Cortex of kidney (tissue), 1 donor: ENCODE measurements at places on chromosomes 2 and 18.

DNA sequence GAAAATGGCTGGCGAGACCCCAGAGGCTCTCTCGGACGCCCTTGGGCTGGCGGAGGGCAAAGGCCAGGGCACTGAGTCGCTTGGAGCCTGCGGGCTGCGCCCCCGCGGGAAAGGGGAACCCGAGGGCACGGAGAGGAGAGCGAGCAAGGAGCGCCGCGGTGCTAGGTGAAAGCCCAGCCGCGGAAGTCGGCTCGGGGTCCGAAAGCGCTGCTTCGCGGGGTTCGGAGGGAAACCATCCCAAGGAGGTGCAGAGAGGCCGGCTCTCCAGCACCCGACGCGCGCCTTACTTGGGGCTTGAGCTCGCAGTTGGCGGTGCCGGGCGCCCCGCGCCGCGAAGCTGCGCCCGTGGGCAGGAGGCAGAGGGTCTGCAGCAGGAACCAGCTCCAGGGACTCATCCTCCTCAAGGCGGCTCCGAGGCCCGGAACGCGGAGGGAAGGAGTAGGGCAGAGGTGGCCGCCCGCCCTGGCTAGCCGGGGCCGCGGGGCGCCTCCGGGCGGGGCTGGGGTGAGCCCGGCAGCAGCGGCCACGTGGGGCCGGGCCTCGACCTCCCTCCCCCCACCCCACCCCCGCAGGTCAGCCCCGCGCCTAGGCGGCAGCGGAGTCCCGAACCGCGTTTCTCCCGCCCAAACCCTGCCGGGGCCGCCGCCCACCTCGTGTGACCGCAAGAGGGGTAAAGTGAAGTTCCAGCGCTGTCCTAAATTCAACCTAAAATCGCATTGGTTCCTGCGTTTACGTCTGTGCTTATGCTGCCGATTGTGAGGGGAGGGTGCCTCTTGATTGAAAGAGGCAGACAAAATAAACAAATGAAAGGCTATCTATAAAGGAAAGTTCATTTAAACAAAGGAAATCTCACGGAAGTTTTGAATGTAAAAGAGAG, at the start of gene TRABD2A:
Gene TRABD2A (minus strand): TSS at position 440 of the 877 bp plus-strand sequence. CDS start 45 bp downstream, at position 395.
- no peak for DNase-seq

DNA sequence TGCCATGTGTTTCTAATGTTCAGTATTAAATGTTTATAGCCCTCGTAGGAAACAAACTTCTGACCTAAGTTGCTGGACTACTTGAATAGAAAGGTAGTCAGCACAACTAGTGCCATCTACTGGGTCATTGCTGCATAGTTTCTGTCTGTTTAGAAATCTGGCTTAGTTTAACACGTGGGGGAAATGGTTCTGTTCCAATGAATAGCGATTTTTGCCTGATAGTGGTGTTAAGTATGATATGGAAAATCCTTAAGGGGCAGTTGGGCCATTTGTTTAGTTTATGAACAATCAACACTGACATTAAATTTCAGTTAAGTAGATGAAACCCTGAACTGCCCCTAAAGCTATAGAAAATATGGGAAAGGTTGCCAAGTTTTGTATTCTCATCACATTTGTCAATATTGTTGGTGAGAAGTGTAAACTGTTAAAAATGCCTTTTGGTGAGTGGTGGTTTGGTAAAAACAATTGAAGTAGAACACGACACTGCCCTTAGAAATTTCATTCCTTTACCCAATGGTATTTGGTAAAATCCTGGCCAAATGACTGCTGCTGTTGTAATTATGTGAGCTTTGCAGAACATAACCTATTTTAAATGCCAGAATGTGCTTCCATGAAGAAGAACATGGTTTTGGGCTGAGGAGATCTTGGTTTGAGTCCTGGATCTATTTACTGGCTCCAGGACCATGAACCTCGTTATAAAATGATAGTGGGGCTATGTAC, 13.2 kb downstream of the NABP1 start:
- DNase-seq = no peak

- no peak for DNase-seq
Measured at GRCh38 chr2:3476985-3477327, 42.4 kb downstream of the ADI1 start.

DNA sequence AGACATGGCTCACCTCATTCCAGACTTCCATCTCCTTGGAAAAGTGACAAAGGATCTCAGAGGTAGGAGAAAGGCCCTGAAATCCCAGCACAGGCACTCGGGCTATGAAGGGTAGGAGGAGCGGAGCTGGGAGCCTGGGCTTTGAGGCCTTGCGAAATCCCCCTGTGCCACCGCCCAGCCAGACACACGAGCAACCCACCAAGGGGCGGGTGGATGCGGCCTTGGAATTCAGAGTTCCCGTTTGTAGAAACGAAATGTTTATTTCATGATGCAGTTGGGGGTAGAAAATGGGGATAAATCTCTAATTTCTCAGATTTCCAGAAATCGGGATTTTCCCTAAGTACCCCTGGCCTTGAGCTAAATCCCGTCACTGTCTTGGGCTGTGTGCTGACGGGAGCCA, 177.1 kb upstream of the HDAC4 start:
- no peak for DNase-seq

- DNase-seq = no peak
Measured at GRCh38 chr18:67634631-67635338, 118.3 kb upstream of the DSEL start.

GRCh38 chr2:170314744-170315447, 136.9 kb downstream of the MYO3B start:
- no peak for DNase-seq

- no peak for DNase-seq
Measured at GRCh38 chr2:31413025-31413424, 1.5 kb downstream of the XDH start.

- no peak for DNase-seq
Measured at GRCh38 chr18:53701697-53702096, 522.8 kb downstream of the MBD2 start.

DNA sequence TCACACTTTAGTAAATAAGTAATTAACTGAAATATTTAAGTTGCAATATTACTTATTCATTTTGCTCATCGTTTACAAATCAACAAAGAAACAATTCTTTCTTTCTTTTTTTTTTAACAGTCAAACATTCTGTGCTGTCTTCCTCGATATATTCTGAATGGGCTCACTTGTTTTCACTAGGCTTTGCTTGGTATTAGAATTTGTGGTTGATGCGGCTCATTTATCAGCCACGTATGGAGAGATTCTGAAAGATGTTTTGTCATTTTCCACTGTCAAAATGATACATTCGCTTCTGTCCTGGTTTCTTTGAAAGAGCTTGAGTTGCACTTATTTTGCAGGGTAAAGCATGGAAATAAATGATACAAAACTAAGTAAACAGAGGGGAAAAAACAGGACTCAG, 323.7 kb downstream of the LRRTM1 start:
- DNase-seq = no peak

GRCh38 chr2:223725494-223725893, 111.9 kb downstream of the AP1S3 start:
- DNase-seq = no peak

DNA sequence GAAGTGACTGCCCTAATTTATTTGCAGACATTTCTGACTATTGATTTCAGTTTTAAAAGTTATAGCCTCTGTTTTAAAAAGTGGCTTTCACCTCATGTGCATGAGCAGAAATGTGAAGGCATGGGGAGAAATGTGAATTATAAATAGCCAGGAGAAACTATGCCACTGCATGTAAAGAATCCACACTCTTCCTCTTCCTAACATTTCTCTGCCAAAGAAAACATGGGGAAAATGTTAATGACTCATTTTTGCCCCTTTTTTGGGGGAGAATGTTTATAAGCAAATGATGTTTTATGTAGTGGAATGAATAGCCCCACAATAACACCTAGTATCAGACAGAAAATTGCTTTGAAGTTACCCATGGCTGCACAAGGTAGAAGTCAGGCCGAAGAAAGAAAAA, 249.0 kb upstream of the TANK start:
- no peak for DNase-seq

- DNase-seq = no peak
Measured at GRCh38 chr2:178298785-178299212, 104.5 kb downstream of the OSBPL6 start.

GRCh38 chr18:58788470-58788869, 76.2 kb upstream of the ZNF532 start:
- DNase-seq = no peak

DNA sequence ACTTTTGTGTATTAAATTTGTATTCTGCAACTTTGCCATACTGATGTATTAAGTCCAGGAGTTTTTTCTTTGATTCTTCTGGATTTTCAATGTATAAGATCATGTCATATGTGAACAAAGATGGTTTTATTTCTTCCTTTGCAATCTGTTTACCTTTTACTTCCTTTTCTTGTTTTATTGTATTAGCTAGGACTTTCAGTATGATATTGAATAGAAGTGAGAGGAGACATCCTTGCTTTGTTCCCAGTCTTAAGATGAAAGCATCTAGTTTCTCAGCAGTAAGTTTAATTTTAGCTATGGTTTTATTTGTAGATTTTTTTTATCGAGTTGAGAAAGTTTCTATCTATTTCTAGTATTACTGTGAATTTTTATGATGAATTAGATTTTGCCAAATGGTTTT, 25.5 kb downstream of the VRK2 start:
- no peak for DNase-seq

DNA sequence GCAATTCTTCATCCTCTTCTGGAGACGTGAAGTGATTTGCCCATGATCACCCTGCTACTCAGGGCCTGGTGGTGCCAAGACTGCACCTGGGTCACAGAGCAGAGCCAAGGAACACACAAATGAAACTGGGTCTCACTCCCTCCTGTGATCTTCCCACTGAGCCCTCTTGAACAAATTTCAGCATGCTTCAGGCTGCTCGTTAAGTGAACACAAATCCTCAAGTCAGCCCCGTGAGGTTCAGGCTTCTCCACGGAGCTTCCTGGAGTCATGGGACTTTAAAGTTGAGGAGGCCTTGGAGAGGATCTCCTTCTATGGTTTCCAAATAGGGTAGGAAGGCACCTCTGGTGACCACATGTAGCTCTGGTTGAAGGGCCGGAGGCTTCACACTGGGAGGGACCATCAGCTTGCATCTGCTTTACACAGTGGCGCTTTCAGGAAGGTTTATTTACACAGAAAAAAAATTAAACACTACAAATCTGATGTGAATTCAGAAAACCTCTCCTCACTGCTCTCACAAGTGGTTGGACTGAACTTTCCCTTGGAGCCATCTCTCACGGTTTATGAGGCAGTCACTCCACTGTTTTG, 255.4 kb downstream of the LOXHD1 start:
- DNase-seq = no peak

- DNase-seq = no peak
Measured at GRCh38 chr2:206098471-206098870, 12.5 kb upstream of the INO80D start.

DNA sequence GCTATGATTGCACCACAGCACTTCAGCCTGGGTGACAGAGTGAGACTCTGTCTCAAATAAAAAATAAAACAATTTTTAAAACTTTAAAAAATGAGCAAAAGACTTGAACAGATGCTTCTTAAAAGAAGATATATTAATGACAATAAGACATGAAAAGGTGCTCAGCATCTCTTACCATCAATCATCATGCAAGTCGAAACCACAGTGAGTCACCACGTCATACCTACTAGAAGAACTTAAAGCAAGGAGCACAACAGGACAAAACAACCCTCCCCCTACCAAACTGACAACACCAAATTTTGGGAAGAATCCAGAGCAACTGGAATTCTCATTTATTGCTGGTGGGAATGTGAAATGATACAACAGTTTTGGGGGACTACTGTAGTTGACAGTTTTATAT, 251.6 kb downstream of the BCL2 start:
- DNase-seq = no peak

GRCh38 chr2:101120124-101120996, 30.8 kb downstream of the TBC1D8 start:
- no peak for DNase-seq

- no peak for DNase-seq
Measured at GRCh38 chr2:200397785-200398184, 91.3 kb downstream of the SPATS2L start.

DNA sequence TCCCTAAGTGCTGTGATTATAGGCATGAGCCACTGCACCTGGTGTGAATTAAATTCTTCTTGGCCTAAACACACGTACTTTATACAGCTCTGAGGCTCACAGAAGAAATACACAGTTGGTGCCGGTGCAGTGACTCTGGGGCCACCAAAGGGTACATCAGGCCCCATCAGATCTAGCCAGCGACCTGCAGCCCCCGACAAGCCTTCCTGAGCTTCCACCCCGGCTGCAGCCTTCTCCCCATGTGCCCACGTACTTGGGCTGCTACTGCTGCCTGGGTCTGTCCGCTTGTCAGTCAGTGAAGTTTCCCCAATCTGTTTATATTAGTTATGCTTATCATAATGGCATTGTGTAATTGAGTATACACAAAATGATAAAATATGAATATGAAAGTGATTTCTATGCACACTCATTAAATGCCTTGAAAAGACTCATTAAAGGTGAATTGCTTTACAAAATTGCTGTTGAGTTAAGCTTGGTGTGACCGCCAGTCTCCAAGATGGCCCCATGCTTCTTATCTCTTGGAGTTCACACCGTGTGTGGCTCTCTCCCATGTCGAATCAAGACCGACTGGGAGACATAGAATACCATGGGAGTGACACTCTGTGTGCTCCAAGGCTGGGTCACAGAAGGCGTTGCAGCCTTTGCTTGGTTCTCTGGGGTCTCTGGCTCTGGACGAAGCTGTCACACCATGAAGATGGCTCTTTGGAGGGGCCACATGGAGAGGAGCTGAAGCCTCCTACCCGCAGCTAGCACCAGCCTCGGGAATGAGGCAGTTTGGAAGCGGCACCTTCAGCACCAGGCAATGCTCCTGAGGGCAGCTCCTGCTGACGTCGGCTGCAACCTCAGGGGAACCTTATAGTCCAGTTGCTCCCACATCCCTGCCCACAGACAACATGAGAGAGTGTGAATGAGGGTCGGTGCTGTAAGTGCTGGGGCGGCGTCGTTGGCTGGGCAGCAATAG, 29.2 kb upstream of the HPCAL1 start:
- no peak for DNase-seq

GRCh38 chr2:157875641-157876065, 477 bp downstream of the ACVR1 start:
- DNase-seq = no peak

DNA sequence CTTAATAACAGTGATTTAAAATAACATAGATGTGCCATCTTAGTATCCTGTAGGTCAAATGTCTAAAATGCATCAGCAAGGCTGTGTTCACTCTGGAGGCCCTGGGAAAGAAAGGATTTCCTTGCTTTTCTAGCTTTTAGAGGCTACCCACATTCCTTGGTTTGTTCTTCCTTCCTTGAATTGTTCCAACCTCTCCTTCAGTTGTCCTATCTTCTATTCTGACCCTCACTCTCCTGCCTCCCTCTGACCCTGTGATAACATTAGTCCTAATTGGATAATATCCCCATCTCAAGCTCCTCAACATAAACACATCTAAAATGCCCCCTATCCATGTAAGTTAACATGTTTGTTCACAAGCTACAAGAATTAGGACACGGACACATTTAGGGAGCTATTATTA, 733.5 kb downstream of the SOCS6 start:
- DNase-seq = no peak
